ENCODE measurements at places on chromosomes 2 and 18.

- no peak for DNase-seq
Measured at GRCh38 chr2:85537600-85538506, 1.1 kb upstream of the MAT2A start.

- DNase-seq, result no peak
Measured at GRCh38 chr18:7307526-7307925, 76.6 kb downstream of the LRRC30 start.

DNA sequence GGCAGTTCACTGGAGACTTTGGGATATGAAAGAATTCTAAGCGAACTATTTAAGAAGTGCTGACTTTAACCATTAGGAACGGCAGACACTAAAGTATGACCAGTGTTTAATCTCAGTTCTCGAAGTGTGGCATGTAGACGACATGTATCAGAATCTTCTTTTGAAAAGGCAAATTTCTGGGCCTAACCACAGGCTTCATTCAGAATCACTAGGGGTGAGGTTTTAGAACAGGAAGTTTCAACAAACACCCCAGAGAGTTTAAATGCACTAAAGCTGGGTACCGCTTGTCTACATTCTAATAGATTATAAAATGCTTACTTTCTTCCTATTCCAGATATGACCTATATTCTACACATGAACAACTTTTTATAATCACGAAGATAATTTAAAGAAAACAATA lies 180.3 kb downstream of the ANKRD44 start:
- DNase-seq, result no peak

- DNase-seq, result no peak
Measured at GRCh38 chr2:191740016-191740419, 62.1 kb downstream of the NABP1 start.

DNA sequence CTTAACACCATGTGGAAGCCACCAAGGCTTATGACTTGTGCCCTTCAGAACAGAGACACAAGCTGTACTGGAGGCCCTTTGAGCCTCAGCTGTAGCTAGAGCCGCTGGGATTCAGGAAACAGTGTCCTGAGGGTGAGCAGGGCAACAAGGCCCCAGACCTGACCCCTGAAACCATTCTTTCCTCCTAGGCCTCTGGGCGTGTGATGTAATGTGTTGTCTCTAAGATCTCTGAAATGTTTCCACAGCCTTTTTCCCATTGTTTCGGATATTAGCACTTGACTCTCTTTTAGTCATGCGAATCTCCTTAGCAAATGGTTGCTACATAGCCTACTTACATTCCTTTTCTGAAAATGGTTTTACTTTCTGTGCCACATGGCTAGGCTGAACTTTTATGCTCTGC lies 114.9 kb downstream of the CD8B2 start:
- DNase-seq, result no peak

- DNase-seq, result no peak
Measured at GRCh38 chr2:13110825-13111224, 394.1 kb downstream of the TRIB2 start.

DNA sequence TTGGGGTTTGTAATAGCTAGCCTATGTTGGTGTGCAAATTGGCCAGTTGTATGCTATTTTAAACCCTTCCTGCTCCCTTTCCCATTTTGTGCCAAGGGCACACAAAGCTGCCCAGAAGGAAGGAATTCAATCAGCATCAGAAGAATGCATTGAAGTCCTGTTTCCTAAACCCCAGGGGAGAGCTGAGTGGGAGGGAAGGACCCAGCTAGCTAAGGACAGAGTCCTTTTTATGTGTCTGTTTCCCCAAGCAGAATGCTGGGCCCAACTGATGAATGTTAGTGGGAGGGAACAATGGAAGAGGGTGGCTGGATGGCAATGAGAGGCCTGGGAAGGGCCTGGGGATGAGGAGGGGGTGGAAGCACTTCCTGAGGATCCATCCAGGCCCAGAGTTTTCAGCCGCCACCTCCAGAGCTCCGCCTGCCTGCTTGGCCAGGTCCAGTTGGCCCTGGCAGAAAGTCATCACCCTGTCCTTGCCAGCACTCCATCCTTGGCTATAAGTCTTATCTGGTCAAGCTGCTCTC lies 32.7 kb downstream of the MEX3C start:
- DNase-seq, result no peak

GRCh38 chr18:22609642-22610041 lies 191.9 kb upstream of the CTAGE1 start:
- no peak for DNase-seq

DNA sequence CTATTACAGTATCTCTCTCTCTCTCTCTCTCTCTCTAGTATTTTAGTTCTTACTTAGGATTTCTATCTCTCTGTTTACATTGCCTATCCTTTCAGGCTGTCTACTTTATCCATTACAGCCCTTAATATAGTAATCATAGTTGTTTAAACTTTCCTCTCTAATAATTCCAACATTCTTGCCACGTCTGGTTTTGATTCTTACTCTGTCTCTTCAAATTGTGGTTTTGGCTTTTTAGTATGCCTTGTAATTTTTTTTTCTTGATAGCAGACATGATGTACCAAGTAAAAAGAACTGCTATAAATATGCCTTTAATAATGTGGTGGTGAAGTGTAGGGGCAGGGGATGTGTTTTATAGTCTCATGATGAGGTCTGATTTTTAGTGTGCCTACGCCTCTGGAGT lies 1809.5 kb upstream of the CELF4 start:
- DNase-seq, result no peak

GRCh38 chr2:239964399-239965185 lies 60.5 kb downstream of the NDUFA10 start:
- no peak for DNase-seq

DNA sequence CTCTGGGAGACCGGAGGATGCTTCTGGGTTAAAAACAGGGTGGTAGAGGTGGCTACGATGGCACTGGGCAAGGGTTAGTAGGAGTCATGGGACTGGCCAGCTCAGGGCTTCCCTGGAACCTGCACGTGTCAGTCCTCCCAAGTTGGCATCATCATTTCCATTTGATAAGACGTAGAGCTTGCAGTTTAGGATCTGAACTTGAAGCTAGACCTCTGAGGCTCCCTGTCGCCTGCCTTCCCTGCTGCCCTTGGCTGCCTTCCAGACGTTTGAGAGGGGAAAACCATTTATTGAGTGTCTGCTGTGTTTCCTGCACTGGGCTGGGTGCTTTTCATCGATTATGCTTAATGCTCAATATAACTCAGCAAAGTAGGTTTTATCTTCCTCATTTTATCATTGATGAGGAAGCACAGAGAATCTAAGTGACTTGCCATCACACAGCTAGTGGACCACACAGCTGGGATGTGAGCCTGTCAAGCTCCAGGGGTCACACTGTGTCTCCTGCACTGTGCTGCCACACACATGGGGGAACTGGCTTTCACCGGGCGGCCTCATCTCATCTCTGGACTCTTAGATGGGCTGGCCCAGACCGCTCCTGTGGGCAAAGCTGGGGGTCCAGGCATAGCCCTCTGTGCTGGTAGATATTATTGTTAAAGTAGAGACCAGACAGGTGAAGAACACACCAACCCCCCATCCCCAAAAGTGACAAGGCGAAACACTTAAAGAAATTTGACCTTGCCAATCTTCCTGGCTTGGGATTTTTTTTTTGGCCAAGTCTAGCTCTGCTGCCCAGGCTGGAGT lies 7.8 kb downstream of the NT5DC4 start:
- DNase-seq, result no peak

DNA sequence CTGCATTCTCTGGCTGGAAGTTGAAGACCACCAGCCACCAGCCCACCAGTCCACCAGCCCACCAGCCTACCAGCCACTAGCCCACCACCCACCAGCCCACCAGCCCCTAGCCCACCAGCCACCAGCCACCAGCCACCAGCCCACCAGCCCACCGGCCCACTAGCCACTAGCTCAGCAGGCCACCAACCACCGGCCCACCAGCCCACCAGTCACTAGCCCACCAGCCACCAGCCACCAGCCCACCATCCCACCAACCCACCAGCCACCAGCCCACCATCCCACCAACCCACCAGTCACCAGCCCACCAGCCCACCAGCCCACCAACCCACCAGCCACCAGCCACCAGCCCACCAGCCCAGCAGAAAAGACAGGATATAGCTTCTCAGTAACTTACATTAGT lies 18.6 kb upstream of the TMEM131 start:
- DNase-seq, result no peak

DNA sequence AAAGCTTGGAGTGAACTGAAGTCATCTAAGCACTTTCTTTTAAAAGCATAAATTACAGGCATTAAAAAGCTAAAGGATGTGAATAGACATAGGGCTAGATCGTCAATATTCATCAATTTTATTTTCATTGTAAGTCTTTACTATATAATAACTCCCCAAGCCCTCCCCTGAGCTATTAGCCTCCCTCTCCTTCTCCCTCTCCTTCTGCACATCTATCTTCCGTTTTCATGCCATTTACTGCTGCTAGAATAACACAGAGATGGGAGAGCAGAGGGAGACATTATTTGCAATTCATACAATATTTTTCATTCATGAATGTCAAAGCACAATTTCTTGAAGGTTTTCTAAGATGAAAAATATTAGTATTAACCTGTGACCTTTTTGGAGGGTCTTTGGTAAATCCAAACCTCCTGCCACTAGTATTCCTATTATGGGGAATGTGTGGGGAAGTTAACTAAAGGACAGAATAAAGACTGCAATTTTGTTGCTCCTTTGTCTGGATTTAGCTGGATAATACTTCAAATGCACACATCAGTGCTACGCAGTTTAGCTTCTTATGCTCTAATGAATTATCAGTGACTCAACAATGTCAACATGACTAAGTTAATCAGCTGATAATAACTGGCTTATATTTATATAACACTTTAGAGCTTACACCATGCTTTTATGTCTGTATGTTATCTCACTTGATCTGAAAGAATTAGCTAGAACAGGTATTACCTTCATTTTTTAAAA lies 28.2 kb upstream of the MFF start:
- DNase-seq, result no peak
